ENCODE measurements at places on chromosomes 11 and 22.

DNA sequence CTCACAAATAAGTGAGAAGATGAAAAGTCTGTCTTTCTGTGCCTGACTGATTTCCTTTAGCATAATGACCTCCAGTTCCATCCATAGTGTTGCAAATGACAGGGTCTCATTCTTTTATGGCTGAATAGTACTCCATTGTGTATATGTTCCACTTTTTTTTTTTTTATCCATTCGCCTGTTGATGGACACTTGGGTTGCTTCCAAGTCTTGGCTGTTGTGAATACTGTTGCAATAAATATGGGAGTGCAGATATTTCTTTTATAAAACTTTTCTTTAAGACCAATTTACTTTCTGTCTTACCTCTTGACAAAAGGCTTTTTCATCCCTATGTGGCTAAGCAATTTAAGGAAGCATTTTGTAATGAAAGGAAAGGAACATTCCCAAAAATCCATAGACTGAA lies 104.6 kb downstream of the MUC15 start:
- DNase-seq = no peak

DNA sequence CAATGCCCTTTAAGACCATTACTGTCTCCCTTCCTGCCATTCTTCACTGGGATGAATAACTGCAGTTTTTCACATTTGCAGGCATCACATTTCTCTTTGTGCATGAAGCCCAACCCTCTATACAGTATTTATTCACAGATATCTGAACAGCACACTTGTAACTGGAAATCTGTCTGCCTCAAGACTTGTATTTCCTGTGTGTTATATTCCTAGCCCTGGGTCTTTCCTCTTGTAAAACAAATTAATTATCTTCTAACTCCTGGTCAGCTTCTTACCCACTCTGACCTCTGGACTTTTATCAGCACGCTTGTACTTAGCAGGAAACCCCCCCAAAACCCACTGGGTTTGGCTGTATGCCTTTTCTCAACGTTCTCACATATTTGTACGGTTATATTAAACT lies 2.0 kb downstream of the CSRP3 start:
- no peak for DNase-seq

- DNase-seq = no peak
These were observed 84.8 kb downstream of the MTNR1B start for GRCh38 chr11:93054279-93054678.

DNA sequence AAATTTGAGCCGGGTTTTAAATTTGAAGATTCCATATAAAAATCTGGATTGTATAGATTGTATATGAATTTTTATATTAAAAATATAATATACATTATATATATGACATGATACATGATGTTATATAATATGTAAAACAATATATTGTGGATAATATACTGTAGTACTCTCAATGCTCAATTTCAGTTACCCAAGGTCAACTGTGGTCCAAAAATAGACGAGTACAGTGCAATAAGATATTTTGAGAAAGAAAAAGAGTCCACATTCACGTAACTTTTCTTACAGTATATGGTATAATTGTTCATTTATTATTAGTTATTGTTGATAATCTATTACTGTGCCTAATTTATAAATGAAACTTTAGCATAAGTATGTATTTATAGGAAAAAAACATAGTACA lies 94.2 kb upstream of the YWHAH start:
- no peak for DNase-seq

GRCh38 chr22:27687984-27688545 lies 113.5 kb downstream of the MN1 start:
- no peak for DNase-seq

GRCh38 chr11:9092853-9093778 lies 1.7 kb upstream of the SCUBE2 start:
- no peak for DNase-seq

- DNase-seq = no peak
These were observed 22.4 kb downstream of the CCDC82 start for GRCh38 chr11:96367342-96367741.

- DNase-seq = no peak
These were observed 2.4 kb downstream of the VPS26B start for GRCh38 chr11:134226806-134227325.

DNA sequence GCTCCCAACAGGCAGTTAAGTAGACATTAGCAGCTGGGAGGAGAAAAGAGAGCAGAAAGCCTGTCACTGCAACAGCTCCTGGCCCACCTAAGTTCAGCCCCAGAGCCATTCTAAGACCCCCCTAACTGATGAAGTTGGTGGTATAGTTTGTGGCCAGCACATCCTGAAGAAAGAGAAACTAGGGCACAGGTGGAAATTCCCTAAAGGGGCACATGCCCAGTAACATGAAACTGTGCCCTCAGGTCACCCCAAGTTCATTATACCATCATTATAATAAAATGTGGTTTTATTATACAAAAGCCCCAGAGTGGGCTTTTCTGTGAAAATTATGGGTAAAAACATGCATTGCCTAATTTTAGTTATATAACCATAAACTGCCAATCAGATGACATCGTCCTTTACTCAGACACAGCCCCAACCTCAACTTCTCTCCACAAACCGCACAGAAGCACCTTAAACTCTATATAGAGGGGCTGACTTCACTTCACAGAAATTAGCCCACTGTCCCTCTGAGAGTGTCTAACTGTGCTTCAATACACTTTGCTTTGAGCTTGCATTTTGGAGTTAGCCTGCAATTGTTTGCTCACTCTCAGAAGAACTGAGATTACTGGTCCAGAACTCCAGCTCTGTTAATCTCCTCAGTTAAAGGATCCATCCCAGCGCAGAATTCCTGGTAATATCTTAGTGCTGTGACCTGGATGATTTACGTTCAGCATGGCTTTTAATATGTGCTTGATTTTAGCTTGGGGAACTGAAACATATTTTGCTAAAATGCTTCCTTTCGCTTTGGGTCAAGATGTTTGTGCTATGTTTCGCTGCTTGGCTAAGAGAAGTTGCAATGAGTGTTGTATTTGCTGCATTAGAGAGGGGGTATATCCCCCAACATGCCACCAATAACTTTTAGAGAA lies 1.8 kb upstream of the APOL3 start:
- no peak for DNase-seq

DNA sequence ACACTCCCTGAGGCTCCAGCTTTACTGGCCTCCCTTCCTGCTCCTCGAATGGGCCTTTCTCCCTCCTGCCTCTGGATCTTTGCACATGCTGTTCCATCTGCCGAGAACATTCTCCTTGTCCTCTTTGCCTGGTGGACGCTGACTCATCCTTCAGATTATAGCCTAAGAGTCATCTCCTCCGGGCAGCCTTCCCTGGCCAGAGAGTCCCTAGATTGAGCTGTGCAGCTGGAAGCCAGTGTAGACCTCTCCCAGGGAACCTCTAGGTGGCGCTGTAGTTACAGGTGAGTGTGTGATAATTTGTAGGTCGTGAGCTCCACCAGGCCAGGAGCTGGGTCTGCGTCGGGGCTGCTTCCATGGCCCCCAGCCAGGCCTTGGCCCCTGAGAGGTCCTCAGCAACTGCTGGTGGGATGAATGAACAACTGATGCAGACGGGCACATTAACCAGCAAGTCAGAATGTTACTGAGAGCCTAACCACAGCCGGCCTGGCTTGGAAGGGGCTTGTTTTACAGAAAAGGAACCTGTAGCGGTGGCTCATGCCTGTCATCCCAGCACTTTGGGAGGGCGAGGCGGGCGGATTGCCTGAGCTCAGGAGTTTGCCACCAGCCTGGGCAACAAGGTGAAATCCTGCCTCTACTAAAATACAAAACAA lies 8.7 kb downstream of the PNPLA5 start:
- DNase-seq = peak; percentile 73

- peak; percentile 8 for DNase-seq
These were observed 90.1 kb downstream of the KIF18A start for GRCh38 chr11:28017816-28018215.

- no peak for DNase-seq
These were observed 519.6 kb downstream of the SOX6 start for GRCh38 chr11:15836795-15837194.

- DNase-seq = no peak
These were observed 5.1 kb upstream of the ENDOD1 start for GRCh38 chr11:95084509-95084908.

- DNase-seq = no peak
These were observed at the start of gene SHANK2 for GRCh38 chr11:71252269-71252769. Gene SHANK2, minus strand, starts transcription at chr11:71252577. Its CDS starts 105,251 bp downstream, at chr11:71147326.

GRCh38 chr11:65478388-65479183 lies 20.3 kb upstream of the MALAT1 start:
- no peak for DNase-seq

DNA sequence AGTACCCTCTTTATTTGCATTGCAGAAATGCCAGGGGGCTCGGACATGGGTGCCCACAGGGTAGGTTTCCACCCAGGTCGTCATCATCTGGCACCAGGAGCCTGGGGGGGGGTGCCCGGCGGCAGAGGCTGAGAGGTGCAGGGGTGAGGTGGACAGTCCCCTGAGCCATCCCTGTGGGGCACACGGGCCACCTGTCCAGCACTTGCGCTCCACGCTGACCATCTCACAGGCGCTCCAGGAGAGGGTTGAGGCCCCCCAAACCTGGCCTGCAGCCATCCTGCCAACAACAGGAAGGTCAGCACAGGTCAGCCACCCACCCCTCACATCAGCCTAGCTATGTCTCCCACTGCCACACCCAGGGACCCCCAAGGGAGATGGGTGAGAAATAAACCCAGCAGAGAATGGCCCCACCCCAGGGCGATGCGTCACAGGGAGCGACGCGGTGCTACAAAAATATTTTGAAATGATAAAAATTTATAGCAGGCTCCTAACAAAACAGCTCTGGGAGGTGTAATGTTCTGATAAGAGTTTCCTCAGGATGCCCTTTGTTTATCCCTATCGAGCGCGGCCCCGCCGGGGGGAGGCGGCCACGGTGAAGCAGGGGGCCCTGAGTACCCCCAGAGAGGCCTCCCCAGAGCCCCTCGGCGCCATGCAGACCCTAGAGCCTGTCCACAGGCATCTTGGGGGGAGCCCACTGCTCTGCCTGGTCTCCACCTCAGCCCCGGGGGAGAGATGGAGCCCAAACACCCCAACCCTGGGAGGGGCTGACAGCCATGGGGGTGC lies 21.0 kb upstream of the GNB1L start:
- DNase-seq = no peak

DNA sequence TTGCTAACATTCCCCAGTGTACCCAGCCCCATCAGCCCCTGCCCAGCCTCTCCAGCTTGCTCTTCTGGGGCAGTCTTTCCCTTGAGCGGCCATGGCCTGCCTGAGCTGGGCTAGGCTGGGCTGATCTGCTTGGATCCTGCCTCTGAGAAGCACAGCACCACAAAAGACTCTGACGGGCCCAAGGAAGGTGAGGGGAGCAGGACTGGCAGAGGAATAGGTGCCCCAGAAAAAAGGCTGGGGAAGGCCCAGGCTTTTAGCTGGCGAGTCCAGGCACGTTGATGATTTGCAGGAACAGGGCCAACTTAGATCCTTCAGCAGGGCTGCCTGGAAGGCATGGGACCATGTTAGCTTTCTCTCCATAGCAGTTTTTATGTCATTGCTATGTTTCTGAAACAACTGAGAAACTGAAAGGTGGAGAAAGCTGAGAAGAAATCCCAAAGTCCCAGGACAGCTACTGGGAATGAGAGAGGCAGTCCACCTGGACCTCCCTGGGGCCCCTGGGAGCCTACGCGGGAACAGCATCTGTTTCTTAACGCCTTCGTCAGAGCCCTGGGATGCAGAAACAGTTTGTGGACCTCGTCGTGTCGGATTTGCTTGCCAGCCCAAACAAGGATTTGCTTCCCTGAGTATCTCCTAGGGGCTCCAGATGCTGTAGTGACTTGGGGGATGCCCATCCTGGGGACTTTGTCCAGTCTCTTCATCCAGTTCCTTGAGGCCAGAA lies 24.4 kb upstream of the FXYD6 start:
- DNase-seq = no peak

GRCh38 chr22:26837784-26838470 lies 180.5 kb downstream of the MIAT start:
- no peak for DNase-seq

DNA sequence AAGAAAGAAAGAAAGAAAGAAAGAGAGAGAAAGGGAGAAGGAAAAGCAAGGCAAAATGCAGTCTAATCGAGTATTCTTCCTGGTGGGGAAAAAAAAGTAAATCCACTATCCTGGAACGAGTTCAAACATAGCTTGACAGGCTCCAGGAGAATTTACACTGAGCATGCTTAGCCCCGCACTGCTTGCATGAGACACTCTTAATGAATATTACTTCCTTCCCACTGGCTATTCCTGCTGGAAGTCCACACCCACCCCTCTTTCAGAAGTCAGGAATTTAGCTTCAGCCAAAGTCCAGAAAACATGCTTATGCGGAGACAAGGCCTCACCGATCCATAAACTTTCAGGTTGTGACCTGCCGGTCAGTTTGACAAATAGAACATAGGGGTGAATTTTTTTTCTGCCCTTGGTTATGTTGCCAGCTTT lies 251.8 kb upstream of the BLID start:
- peak; percentile 47 for DNase-seq

DNA sequence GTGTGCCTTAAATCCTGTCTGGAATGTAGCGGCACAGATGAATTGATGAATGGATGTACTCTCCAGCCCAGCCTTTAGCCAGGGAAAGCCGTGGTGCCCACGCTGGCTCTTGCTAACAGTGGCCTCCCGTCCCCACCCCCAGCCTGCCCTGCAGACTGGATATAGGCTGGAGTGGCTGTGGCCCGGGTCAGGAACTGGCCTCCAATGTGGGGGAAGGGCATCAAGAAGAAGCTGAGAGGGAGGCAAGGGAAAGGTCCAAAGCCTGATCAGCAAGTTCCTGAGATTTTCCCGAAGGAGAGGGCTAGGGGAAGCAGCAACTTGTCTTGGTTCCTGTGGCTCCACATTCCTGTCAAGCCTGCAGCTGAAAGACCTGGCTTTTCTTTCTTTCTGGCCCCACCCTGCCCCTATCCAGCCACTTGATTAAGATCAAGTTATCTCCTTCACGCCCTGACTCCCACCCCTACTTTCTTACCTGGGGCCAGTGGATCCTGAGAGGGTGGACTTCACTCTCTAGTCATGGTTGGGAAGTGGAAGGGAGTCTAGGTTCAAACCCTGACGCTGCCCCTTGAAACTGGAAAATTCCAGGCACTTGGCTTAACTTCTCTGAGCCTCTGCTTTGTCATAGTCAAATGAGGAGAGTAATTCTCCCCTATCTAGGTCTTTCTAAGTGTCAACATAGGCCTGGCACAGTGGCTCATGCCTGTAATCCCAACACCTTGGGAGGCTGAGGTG lies 11.0 kb upstream of the MICALL1 start:
- DNase-seq = no peak

- no peak for DNase-seq
These were observed 1.0 kb downstream of the CCDC15 start for GRCh38 chr11:124955035-124955434.

DNA sequence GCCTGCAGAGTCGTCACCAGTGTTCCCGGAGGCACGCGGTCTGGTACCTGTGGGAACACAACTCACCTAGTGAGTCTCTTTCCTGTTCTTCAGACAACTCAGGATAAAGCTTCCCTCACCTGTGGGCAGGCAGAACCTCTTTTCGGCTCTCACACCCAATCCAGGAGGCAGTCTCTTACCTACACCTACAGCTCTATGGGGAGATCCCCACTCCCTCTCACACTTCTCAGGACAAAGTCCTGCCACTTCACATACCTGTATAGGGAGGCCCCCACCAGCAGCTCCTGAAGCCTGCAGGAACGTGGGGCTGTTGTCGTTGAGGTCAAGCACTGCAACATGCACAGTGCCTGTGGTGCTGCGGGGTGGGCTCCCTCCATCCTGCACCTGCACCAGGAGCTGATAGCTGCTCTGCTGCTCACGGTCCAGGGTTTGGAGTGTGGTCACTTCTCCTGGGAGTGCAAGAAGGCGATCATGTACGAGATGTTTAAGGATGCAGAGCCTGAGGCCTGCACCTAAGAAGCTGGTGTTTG lies 12.2 kb upstream of the TPP1 start:
- DNase-seq = no peak

Measured in RPMI7951 (cell line).